ENCODE measurements at places on chromosomes 3 and 15.

DNA sequence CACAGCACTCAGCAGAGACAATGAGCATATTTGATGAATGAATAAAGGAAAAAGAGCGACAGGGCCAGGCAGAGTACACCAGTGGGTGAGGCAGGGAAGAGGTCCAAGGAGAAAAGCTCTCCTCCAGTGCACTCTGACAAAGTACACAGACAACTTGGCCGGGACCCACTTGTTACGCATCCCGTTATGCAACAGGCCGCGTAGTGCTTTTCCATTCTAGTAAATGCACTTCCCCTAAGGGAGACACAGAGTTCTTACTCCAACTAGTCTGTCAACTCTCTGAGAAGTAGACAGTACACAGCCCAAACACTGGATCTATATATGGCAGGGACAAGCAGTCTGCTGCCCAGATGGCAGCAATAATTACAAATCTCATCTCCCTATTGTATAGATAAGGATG is 18.5 kb downstream of the LARP6 start:
- DNase-seq = no peak

- DNase-seq = no peak
Measured at GRCh38 chr3:113295463-113295862, 84.1 kb downstream of the BOC start.

DNA sequence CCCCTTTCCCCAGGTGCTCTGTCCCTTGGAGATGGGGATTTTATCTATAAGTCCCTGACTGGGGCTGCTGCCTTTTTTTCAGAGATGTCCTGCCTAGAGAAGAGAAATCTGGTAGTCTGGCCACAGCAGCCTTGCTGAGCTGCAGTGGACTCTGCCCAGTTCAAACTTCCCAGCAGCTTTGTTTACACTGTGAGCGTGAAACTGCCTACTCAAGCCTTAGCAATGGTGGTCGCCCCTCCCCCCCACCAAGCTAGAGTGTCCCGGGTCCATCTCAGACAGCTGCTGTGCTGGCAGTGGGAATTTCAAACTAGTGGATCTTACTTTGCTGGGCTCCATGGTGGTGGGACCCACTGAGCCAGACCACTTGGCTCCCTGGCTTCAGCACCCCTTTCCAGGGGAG is 38.9 kb downstream of the TMEM266 start:
- DNase-seq = no peak

GRCh38 chr3:10387881-10388609 is 67.1 kb upstream of the SEC13 start:
- DNase-seq = no peak

GRCh38 chr3:58288011-58288728 is 17.9 kb upstream of the RPP14 start:
- DNase-seq = no peak

DNA sequence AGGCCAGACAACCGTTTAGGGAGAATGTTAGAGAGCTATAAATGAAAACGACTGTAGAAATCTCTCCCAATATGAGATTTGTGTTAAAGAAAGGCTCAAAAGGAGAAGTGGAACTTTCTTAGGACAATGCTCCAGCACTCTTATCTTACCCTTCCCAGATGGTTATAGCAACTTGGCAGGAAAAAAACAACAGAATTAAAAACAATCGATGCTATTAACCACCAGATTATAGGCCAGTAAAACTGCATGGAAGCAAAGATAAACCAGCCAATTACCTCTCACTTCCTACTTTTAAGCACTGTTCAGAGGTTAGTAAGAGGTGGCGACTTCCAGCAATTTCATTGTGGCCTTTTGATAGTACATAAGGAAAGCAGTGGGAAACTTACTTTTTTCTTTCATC is 72.9 kb downstream of the TMCC1 start:
- no peak for DNase-seq

DNA sequence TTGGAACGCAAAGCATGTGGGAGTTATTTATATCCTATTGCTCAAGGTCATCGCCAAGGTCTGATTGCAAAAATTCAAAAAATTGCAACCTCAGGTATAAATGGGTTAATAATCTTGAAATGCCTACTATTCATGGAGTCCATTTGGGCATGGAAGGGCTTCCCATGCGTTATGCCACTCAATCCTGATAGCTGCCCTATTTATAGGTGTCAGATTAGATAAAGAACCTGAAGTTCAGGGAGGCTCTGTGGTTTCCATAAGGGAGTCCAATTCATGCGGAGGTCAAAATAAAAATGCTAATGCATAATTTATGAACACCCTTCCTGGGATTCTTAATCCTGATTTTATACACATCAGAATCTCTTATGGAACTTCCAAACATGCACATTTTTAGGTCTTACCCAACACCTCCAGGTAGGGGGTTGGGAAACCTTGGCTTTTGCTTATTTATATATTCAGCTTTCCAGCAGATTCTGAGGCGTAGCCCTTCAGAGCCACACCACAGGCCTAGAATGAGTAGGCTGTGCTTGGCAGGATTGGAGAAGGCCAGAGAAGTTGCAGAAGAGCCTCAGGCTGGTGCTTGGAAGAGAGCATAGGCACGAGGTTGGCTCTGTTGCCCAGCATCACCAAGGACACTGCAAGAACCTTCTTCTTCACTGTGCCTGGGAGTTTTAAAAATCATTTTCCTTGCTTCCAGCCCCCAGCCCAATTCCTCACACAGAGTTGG is 324.4 kb upstream of the CFAP20DC start:
- no peak for DNase-seq

Data from chondrocyte (in vitro differentiated cells).